SHP77 treated with DMSO at 0.1 percent for 48 hours (cell line): ENCODE measurements at places on chromosomes 6 and 20.

DNA sequence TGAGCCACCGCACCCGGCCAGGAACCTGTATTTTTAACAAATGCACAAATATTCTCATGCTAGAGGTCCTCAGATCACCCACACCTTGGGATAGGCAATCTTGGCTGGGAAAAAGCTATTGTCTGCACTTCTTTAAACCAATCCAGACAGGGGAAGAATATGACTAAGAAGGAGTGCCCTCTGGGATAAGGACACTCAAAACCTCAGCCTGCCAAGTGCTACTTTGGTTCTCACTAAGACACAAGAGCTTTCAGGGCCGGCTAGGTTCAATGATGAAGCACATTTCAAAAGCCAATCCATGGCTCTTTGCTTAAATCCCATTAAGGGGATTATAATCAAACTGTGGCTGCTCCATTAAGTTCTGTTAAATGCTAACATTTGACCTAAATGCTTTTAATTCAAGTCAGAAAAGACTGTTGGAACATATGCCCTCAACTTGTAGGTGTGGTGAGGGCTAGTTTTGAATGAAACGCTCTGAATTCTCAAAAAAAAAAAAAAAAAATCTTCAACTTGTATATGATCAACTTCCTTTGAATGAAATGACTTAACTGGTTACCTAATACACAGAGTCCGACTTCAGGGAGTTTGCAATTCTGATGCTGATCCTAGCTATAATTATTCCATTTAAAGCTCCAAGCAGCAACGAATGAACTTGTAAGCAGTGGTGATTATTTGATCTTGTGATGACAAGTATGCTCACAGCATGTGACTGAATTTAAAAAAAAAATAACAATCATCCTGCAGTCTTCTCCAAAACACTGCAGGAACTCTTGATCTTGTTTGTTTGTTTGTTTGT, 56.6 kb downstream of the SLC23A2 start:
- DNase-seq = no peak

DNA sequence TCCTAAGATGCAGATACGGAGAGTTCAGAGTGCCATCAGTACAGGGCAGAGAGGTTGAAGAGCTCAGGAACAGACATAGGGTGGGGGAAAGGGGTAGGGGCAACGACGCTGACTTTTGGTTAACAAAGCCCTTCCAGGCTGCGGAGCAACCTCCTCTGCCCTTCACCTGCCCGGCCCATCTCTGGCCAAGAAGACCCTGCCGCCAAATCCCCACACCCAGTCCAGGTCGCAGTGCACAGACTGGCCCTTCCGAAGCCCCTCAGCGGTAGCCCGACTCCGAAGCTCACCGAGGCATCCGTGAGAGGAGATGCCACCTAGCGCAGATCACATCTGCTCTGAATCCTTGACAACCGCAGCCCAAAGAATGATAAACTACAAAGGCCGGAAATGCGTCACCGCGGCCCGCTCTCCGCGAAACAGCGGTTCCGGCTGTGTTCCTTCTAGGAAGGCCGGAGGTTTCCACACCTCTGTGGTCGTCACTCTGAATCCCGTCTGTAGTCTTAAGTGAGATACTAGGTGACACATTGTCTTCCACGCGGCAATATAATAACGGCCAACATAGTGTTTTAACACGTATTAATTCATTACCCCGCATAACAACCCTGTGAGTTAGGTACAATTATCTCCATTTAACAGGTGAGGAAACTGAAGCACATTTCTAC, at the start of gene ZSCAN23:
Gene ZSCAN23 (minus strand): TSS at position 380 of the 662 bp plus-strand sequence. CDS start 7,225 bp downstream, outside the sequence.
- peak; percentile 93 for DNase-seq

DNA sequence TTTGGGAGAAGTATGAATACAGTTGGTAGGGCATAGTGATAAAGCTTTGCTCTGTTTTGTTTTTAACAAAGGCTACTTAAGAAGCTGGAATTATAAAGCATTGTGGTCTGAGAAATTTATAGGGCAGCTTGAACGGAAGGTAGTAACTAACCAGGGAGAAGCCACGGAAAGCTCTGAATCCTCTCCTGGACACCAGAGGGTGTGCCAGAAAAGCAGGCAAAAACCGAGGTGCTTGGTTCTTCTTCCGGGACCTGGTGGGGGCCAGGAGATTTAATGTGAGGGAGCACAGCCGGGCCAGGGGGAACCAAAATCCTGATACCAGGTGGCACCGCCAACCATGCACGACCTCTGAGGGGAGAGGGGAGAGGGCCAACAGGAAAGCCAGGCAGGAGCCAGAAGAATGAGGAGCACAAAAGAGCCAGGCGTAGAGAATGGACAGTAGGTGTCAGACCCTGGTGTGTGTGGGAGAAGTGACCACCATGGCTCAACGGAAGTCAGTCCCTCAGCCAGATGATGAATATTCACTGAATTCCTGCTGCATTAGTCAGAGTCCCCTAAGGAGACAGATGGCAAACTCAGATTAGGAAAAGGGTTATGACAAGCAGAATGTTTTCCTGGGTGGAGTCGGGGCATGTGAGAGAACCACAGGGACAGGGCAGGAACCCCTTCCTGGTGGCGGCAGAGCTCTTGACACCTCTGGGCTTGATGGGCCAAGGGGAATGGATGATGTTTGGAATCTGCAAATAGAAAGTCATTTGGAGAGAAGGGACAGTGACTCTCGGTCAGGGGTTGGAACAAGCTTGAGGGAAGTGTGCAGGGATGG, 262.3 kb downstream of the ZNF217 start:
- no peak for DNase-seq

DNA sequence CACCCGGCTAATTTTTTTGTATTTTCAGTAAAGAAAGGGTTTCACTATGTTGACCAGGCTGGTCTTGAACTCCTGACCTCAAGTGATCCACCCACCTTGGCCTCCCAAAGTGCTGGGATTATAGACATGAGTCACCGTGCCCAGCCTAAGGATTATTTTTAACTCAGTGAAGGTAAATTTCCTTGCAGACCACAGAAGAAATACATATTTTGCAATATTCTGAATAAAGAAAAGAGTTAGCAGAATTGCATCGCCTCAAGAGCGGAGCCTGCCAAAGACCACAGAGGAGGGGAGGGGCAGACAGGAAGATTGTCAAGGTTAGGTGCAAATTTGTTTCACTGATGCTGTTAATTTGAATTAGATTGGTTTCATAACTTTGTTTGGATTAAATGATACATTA, 47.4 kb downstream of the SOD2 start:
- no peak for DNase-seq

DNA sequence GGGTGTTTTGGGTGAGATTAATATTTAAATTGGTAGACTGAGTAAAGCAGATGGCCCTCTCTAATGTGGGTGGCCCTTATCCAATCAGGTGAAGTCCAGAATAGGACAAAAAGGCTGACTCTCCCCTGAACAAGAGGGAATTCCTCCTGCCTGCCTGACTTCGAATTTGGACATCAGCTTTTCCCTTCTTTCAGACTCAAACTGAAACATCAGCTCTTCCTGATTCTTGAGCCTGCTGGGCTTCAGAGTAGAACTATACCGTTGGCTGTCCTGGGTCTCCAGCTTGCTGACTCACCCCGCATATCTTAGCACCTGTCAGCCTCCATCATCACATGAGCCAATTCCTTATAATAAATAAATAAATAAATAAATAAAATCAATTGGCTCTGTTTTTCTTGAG, 15.0 kb upstream of the TGM6 start:
- no peak for DNase-seq

GRCh38 chr6:163757520-163757919, 343.0 kb downstream of the QKI start:
- DNase-seq = no peak

GRCh38 chr6:129680633-129681032, 29.3 kb downstream of the ARHGAP18 start:
- DNase-seq = no peak

GRCh38 chr6:26388441-26388840, 5.5 kb downstream of the BTN2A2 start:
- no peak for DNase-seq

- no peak for DNase-seq
These were observed 100.3 kb downstream of the EDN3 start for GRCh38 chr20:59400708-59401107.

DNA sequence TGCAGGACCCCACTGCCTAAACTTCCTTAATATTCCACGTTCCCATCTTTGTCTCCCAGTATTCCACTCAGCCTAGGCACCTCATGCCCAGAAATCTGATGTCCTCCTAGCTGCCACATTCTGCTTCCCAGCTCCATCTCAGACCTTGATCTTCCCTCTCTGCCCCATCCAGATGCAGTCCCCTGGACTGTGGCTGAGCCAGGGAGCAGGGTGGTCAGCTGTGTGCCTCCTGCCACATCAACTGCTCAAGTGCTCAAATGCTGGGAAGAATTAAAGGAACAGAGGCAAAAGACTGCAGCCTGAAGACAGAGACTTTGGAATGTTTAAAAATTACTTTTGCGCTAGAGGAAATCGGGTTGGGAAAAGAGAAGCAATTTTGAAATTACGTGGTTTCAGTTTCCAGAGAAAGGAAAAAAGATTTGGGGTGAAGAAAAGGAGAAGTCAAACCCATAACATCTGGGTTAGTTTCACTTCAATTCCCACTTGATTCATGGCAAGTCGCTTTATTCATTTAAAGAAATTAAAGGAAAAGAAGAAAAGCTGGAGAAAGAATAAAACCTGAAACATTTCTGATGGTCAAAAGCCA, 704.8 kb downstream of the PTPRT start:
- DNase-seq = no peak

DNA sequence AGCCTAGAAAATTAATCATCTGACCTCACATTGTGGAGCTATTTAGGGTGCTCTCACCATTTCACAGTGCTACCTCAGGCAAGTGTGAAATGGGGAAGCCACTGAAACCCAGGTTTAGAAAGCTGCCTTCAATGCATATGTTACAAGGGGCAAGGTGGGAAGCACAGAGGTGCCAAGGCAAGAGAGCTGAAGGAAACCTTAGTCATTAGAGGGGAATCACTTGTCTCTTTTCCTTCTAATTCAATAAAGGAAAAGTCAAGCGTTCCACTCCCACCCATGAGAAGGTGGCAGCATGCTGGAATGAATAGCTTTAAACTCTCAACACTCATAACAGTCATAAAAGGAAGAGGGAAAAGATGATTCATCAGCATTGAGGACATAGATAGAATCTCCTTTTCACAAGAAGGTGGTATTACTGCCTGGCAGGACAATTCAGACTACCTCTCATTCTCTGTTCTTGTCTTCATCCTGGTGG, 251.9 kb upstream of the IRAK1BP1 start:
- no peak for DNase-seq

DNA sequence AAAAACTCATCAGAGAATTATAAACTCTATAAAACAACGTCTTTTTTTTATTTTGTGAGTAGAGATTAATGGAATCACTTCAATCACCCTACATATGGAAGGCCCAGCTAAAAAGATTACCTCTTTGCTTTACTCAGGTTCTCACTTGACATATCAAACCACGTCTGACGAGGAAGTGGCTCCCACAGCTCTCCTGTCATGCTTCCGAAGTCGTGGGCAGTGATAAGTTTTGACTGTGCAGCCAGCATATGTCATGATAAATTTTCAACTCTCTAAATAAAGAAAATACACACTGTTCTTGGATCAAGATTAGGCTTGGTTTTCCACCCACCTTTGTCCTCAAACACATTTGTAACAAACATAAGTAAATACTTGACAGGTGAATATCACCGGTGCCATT, 279.5 kb upstream of the RNF217 start:
- DNase-seq = no peak

DNA sequence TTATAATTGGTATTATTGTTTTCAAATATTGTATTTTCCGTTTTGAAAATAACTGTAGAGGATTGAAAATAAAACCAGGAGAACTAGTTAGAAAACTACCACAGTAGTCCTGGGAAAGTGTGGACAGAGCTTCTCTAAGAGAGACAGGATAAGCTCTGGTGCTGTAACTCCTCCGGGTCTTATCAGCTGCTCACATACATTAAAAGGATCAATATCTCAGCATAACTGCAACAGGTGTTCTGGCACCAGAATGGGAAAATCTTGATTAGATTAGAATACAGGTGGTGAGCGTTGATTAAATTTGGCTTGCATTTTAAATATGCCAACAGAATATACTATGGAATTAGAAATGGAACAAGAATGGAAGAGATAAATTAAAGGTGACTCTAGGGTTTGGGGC, 1138.9 kb upstream of the ADGRB3 start:
- DNase-seq = no peak

DNA sequence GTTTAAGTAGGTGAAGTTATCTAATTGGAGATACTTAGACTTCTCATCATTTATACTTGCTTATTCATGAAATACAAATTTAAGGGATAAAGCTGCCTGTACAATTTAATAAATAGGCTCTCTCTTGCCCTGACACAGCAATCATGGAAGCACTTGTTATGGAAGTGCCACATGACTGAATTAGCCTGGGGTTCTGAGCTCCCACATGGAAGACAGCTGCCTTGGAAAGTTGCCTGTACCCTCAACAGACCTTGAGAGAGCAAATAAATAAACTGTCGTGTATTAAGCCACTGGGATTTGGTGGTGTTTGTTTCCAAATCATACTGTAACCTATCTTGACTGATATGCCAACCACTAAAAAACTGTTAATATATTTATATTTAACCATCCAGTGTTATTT, 87.0 kb upstream of the RSPO3 start:
- no peak for DNase-seq

DNA sequence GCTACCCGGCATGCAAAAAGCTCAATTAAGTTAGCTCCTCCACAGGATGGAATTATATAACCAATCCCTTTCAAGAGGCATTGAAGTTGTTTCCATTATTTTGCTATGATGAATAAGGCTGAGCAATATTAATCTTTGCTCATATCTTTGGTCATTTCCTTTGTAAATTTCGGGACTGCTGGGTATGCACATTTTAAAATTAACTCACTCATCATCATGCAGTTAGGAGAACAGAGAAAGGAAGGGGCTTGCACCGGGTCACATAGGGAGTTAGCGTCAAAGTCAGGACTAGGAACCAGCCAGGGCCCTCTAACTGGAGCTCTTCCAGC, 430 bp upstream of the FAM110A start:
- DNase-seq = no peak

DNA sequence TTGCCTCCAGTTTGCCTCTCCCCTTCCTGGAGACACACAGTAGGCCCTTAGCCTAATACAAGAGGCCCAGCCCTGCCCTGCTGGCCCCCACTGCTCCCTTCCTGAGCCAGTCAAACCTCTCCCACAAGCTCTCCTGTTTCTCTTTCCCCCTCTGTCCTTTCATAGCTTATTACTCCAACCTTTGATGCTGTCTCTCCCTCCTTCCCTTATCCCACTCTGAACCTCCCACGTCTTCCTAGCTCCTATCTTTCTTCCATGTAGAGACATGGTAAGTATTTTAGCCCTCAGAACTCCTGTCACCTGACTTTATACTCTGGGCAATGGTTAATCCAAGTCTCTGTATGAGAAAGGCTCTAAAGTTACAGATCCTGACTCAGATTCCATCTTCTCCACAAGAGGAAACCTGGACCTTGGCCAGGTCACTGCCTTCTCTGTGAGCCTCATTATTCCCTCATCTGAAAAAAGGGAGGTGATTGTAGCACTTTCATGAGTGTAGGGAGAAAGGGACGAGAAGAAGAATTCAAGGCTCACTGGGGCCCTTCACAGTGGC, 6.7 kb downstream of the TGIF2 start:
- no peak for DNase-seq

DNA sequence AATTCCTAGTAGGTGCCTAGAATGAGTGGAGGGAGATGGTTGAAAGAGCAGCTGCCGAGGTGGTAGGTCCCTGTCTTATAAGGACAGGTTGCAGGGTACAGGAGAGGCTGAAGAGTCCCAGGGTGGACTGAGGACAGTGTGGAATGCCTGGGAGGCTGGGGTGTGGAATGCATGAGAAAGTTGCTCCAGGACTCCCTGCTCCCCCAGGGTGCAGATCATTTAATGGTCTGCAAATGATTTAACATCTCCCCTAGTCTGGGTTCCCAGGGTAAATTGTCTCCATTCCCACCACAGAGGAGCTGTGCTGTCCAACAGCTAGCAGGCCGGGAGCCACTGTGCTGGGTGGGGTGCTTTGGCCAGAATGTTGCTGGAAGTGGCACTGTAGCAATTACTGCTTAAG, 76.0 kb downstream of the CD83 start:
- DNase-seq = no peak
